ENCODE measurements at places on chromosomes 2 and 18. TPM values are rescaled to one million over a fixed set of nuclear protein-coding genes. Genes with fewer than 3 reads are reported as not detected.

DNA sequence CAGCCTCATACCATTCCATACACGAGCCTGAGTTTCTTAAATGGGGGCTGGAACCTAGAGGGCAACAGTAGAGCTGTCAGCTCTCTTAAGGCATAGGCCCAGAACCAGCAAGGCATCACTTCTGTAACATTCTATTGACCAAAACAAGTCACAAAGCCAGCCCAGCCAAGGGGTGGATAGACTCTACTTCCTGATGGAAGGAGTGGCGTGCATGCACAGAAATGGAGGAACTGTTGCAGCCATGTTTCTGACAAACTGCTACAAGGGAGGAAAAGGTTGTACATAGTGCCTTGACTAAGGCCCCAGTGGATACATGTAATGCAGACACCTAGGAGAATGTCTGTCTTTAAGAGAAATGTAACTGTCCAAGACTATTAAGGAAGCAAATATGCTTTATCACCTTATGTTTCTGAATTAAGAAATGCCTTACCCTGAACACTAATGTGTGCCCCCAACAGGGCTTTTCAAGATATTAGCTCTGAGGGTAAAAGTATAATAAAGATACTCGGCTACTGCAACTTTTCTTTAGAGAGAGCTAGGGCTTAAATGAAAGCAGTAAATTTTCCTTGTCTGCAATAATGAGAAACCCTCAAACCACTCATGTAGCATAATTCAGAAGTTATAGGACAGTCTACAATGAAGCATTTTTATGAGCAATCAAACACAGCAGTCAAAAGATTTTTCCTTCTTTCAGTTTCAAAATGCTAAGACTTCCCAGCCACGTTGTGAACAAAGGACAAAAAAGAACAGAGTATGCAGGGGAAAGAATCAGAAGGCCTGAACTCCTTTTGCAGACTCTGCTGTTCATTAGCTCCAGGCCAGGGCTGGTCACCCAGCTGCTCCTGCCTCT lies 35.1 kb upstream of the CDC42EP3 start:
- DNase-seq: no peak
- H3K27ac ChIP-seq: no peak overlapping the region
- H3K4me3 ChIP-seq: no peak overlapping the region
- no peaks in the 10 kb centered on the region for H3K27me3 ChIP-seq

DNA sequence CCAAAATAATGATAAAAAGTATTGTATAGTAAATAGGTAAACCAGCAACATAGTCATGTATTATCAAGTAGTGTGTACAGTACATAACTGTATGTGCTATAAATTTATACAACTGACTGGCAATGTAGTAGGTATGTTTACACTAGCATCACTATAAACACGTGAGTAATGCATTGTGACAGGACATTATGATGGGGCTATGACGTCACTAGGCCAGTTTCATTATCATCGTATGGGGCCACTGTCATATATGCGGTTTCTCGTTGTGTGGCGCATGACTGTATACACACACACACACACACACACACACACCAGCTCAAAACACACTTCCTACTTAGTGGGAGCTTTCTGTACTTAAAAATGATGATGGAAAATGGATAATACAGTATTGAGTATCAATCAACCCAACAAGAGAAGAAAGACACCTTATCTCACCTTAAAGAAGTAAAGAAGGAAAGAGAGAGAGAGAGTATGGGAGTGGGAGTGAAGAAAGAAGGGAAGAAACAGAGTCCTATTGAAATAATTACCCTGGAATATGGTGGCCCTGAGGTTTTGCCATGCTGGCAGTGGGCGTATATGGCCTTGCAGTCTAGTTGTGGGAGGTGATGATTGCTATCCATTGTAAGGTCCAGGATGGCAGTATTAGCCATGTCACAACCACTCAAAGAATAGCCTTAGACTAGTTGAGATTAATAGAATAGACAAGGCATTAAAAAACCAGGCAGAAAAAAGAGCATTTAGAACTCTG lies 186.4 kb upstream of the ZNF521 start:
- no peak overlapping the region for H3K27ac ChIP-seq
- H3K4me3 ChIP-seq: no peak overlapping the region
- H3K27me3 ChIP-seq: no peaks in the 10 kb centered on the region
- no peak for DNase-seq

DNA sequence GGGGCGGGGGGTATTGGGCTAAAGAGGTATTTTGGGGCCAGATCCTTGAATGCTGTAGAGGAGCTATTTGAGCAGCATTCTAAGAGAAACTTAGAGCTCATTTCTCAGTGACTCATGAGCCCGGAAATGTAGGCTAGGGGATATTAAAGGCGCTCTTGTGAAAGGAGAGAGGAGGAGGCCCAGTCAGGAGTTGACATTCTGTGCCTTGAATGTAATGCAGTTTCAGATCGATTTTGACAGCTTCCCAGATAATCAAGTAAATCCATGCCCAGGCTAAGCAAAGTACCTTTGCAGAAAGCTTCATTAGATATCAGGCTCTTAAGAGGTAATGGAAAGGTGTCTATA lies 1.5 kb downstream of the CAB39 start:
- H3K27ac ChIP-seq: peak overlapping the region; percentile 85
- H3K4me3 ChIP-seq: peak overlapping the region; percentile 100
- DNase-seq: no peak
- no peaks in the 10 kb centered on the region for H3K36me3 ChIP-seq
- no peaks in the 10 kb centered on the region for H3K27me3 ChIP-seq

DNA sequence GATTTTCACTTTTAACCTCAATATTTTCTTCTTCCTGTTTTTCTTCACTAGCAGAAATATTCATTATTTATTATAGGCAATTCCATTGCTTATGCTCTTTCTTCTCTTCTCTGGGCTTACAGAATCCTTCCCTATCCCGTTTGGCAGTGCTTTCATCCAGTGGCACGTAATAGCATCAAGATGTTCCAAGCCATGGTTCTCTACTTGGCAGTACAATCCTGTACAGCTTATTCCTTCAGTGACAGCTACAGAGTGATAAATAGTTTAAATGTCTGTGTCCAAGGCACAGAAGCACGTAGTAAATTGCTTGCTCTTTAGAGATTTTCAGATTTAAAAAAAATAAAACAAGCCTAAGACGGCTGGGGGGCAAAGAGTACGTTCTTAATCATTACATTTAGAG lies 1964.3 kb downstream of the SUCLG1 start:
- no peaks in the 10 kb centered on the region for H3K27me3 ChIP-seq
- H3K36me3 ChIP-seq: no peaks in the 10 kb centered on the region
- H3K27ac ChIP-seq: no peak overlapping the region
- H3K4me1 ChIP-seq: no peaks in the 10 kb centered on the region
- H3K4me3 ChIP-seq: no peak overlapping the region

DNA sequence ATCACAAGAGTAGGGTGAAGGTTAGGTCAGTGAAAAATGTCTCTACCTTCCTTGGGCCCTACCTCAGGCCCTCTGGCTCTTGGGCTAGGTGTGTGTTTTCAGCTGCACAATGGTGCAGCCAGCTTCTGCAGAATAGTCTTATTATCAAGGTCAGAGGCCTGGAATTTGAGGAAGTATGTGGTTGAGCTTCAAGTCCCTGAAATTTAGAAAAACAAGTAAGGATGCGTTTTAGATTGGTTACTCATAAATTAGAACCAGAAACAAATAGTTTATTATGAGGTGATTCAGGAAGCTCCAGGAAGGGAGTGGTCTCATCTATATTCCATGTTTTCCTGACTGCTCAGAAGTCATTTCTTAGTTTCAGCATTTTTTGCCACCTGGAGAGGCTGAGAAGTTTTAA lies 204.2 kb upstream of the CELF4 start:
- DNase-seq: no peak
- no peak overlapping the region for H3K4me3 ChIP-seq
- no peak overlapping the region for H3K27ac ChIP-seq
- no peaks in the 10 kb centered on the region for H3K27me3 ChIP-seq
- no peaks in the 10 kb centered on the region for H3K4me1 ChIP-seq
- no peaks in the 10 kb centered on the region for H3K36me3 ChIP-seq

DNA sequence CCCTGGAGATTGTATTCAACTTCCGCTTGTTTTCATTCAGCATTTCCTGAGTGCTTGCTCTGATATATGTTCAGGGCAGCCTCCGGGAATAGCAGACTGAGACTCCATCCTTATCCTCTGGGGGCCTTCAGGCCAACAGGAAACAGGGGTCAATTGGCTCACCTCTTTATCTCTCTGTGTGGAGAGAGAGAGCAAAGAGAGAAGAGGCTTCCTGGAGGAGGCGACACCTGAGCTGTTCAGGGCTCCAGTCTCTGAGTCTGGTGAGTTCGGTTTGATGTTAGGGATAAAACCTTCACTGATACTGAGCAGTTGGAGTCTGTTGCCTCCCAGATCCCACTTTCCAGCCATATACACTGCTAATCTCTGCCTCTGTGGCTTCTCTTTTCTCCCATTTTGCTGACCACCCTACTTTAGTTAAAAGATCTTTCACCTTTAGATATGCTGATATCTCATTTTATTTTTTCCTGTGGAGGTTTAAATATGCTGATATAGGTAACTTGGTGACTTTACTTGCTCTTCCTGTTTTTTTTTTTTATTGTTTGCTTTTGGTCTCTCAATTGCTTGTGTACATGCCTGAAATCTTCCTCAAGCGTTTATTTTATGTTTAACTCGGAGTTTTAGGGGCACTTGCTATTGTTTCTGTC lies 56.9 kb downstream of the KCNS3 start:
- DNase-seq: no peak
- H3K4me1 ChIP-seq: no peaks in the 10 kb centered on the region
- H3K4me3 ChIP-seq: no peak overlapping the region

DNA sequence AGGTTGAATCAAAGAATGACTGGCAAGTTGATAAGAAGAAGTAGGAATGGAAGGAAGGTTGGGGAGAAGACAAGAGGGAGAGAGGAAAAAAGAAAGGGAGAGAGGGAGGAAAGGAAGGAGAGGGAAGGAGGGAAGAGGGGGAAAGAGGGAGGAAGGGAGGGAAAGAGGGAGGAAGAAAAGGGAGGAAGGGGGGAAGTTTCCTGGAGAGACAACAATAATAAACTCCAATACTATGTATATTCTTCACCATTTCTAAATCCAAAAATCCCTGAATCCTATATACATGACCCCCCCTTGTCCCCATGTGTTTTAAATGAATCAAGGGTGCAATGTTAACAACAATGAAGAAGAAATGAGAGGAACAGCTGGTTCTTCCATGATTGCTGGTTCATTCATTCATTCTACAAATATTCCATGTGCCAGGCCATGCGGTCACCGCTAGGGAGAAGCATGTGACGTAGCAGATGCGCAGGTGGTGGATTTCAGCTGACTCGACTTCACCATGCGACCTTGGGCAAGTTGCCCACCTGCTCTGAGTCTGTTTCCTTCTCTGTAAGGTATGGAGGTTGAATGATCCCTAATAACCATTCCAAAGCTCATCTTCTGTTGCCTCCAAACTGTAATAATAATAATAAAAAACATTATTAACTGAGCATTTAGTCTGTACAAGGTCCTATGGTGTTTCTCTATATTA lies 77.6 kb downstream of the EN1 start:
- H3K27me3 ChIP-seq: peaks cover 5% of the 10 kb centered on the region
- H3K27ac ChIP-seq: no peak overlapping the region
- no peaks in the 10 kb centered on the region for H3K4me1 ChIP-seq
- no peaks in the 10 kb centered on the region for H3K36me3 ChIP-seq
- H3K4me3 ChIP-seq: no peak overlapping the region
- no peak for DNase-seq

DNA sequence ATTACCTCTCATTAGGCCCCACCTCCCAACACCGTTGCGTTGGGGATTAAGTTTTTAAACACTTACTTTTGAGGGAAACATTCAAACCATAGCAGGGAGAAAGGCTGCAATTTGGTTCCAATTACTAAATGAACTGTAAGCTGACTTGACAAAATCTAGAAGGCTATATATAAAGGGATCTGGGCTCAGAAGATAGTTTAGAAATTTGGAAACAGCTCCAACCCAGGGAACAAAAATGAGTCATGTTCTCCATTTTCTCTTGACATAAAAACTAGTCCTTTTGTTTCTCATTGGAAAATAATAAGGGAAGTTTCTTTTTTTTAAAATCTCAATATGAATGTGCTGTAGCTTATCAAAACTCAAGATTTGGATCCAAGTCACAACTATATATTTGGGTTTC lies 17.5 kb downstream of the MOGAT1 start:
- H3K27ac ChIP-seq: no peak overlapping the region
- DNase-seq: no peak
- H3K4me3 ChIP-seq: no peak overlapping the region
- no peaks in the 10 kb centered on the region for H3K27me3 ChIP-seq

DNA sequence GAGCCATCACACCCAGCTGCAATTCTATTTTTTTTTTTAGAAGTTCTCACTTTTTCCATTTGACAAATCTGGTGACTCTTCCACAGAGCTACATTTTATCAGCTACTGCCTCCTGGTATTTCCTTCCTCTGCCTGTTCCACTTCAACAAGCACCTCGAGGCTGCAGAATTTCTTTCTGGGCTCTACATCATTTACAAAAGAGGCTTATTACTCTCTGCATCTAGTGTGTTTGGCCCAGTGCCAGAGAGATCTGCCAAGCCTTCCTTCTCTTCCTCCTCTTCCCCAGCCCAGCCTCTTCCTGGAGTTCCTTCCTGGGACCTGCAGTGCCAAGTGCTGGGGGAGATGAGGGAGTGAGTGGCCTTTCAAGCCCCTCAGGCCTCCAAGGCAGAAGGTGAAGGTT lies 119.6 kb upstream of the ITGA6 start:
- no peaks in the 10 kb centered on the region for H3K27me3 ChIP-seq
- no peaks in the 10 kb centered on the region for H3K36me3 ChIP-seq
- no peak for DNase-seq
- H3K27ac ChIP-seq: no peak overlapping the region

The CAPG gene
- total RNA-seq: 139 TPM

The MTA3 gene
- 32.0 TPM for total RNA-seq

The HOXD1 gene
- total RNA-seq: not detected

The C2orf80 gene
- not detected for total RNA-seq

The USP40 gene
- 20.3 TPM for total RNA-seq

The PSMA8 gene
- total RNA-seq: not detected

Measured in GM12878 (cell line).